Head of caudate nucleus (tissue), 42 donors: ENCODE measurements at places on chromosomes 5 and 9.
A peak's percentile ranks its signal among the peaks of the same experiment; 100 is the strongest.

DNA sequence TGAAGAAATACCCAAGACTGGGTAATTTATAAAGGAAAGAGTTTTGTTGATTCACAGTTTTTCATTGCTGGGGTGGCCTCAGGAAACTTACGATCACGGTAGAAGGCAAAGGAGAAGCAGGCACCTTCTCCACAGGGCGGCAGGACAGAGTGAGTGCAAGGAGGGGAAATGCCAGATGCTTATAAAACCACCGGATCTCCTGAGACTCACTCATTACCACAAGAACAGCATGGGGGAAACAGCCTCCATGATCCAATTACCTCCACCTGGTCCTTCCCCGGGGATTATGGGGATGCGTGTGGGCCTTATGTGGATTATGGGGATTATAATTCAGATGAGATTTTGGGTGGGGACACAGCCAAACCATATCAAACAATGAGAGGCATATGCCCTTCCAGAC is 18.5 kb upstream of the RORB start:
- DNase-seq: no peak

- no peak for DNase-seq
Measured at GRCh38 chr5:127969002-127969401, 114.6 kb upstream of the SLC12A2 start.

- no peak for DNase-seq
Measured at GRCh38 chr9:92438900-92439526, 14.7 kb upstream of the OMD start.

GRCh38 chr9:132609829-132610228 is 27.4 kb downstream of the BARHL1 start:
- no peak for DNase-seq

DNA sequence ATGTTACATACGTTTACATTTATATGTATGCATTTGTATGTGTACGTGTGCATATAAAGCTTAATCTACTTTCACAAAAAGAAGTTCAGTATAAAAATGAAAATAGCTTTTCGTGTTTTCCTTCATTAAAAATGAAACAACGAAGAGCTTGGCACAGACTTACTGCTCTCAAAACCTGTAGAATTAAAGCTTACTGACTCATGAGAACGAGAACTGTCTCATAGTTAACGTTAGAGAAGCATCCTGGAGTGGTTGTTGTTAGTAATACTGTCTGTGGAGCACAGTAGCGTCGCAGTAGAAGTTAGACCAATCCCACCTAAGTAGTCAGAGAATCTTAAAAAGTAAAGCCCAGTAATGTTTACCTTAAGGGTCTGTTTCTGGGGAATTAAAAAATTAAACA is 1.3 kb downstream of the MAT2B start:
- no peak for DNase-seq

- no peak for DNase-seq
Measured at GRCh38 chr5:94811331-94811730, 192.9 kb downstream of the SLF1 start.

- DNase-seq: no peak
Measured at GRCh38 chr5:142832263-142832662, 62.1 kb downstream of the ARHGAP26 start.

DNA sequence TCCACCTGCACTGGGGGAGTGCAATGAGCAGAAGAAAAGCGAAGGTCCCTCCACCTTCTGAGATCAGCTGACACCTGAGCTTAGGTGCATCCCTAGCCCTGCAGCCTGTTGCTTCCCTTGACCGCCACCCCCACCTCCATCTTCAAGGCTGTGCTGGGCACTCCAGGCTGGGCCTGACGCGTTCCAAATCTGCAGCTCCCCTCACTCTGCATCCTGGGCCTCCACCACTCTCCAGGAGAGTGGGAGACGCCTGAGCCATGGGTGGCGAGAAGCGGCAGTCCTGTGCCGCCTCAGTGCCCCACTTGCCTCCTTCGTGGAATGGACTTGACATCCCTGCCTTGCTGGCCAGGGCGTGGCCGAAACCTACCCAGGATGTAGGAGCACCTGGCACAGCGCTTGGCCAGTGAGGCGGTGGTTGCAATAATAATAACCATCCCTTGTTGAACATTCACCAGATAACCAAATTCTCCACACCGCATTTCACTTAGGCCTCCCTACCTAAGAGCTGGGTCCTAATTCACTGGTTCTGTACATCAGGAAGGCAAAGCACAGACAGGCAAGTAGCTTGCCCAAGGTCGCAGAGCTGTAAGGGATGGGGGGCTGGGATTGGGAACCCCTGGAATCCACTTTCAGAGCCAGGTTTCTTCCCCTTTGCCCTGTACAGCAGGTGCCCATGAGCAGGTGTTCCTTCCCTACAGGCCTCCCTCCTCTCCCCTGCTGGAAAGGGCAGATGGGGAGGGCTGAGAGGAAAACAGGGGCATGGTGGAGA is 11.7 kb downstream of the B4GALT7 start:
- no peak for DNase-seq

GRCh38 chr5:104265531-104266140 is 703.0 kb upstream of the NUDT12 start:
- DNase-seq: no peak

- DNase-seq: peak; percentile 92
Measured at GRCh38 chr9:127122176-127123063, at the start of gene ANGPTL2. TSS of gene ANGPTL2 (minus strand) at chr9:127122635. CDS start at chr9:127108731, 13,904 bp downstream.

GRCh38 chr5:56587381-56588130 is 227.8 kb upstream of the MAP3K1 start:
- DNase-seq: no peak
